ENCODE measurements at places on chromosomes 5 and 9.

DNA sequence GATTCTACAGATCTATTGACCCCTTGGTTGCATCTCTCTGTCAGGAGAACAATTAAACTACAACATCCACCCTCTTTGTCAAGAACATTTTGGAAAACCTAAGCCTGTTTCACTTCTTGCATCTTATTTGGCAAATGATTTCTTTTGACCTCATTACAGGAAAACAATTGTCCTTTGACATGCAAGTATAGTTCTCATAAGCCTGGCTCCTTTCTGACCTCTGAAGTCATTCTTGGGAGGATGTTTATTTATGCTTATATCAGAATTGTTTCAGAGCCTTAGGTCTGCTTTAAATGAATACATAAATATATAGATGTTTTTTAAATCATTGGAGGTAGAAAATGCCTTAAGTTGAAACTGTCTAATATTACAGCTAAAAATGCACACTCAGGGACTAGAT is 361.3 kb upstream of the PTGER4 start:
- DNase-seq = no peak

- no peak for DNase-seq
Observed at GRCh38 chr5:102818934-102819333, 63.8 kb downstream of the PAM start.

DNA sequence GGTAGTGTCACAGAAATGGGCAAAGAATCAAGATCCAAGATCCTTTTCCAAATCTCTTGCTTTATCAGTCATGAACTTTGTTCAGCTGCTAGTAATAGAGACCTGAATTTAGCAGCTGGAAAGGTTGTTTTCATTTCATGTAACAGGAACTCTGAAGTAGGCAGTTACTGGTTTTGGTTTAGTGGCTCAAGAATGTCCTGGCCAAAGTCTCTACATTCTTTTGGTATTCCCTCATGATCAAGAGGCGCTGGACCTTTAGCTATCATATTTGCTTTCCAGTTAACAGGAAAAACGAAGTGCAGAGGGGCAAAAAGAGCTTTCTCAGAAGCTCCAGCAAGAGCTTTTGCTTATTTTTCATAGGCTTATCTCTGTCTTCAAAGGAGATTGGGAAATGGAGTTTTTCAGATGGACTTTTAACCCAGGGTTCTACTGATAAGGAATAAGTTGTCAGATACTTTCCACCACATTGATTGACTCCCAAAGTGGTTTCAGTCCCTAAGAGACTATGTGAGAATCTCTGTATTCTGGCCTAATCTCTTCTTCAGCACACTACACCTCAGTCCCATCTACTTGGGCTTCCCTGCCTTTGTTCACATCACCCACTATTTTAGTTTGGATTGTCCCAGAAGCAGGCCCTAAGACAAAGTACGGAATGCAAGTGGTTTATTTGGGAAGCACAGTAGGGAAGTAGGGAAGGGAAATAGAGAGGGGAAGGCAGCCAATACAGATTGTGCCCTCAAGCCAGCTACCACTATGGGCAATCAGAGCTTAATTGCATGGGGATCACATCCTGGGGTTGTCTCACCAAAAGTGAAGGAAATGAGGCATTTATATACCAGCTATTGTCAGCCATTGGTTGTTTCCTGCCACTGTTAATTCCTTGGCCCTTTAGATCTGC is 359.3 kb downstream of the LRRC70 start:
- no peak for DNase-seq

DNA sequence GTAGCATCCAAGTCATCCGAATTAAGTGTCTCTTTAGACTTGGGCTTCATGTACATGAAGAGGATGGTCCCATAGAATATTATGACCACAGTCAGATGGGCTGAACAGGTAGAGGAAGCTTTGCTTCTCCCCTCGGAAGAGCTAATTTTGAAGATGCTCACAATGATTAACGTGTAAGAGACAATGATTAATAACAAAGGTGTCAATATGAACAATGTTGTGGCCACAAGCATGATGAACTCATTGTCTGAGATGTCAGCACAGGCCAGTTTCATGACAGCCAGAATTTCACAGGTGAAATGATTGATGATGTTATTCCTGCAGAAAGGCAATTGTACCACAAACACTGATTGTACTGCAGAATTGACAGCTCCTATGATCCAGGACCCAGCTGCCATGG is 626 bp downstream of the OR13C2 start:
- DNase-seq = no peak

GRCh38 chr5:135966165-135966564 is 11.4 kb upstream of the LECT2 start:
- DNase-seq = no peak

DNA sequence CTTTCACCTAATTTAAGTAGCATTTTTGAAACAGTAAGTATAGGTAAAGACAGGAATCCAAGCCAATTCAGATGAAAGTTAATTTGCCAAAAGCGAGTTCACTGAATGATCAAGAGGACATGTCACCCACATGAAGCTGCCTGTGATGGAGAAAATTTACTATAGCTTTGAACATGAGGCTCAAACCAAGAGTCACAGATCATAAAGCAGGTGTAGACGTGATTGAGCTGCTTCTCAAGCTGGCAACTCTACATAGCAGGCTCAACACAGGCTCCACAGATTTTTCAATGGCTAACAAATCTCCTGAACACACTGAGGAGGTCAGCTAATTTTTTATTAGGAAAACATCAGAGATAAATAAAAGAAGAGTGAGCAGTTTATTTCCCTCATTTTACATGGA is 173.7 kb downstream of the FAM114A2 start:
- no peak for DNase-seq

GRCh38 chr5:36172599-36172998 is 20.7 kb downstream of the SKP2 start:
- DNase-seq = no peak

GRCh38 chr9:36207546-36208012 is 16.9 kb downstream of the CLTA start:
- DNase-seq = no peak

DNA sequence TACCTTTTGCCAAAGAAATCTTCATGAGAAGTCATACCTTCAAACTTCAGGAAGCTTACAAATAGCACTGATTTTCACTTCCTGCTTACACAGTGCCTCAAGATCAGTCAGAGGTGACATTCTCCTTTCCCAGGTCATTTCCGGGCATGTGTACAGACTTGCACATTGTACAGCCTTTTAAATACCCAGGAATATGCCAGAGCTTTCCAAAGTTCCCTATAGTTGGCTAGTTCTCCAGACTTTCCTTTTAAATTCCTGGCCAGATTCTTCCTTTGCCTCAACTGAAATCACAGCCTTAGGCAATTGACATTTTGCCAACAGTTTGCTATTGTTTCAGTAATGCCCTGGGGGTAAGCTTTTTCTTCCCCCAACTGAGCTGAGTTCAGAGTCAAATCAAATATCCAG is 47.2 kb downstream of the RFX3 start:
- no peak for DNase-seq
